ENCODE measurements at places on chromosomes 4 and X.

GRCh38 chrX:12693754-12694153, 97.5 kb upstream of the PRPS2 start:
- DNase-seq, result no peak

DNA sequence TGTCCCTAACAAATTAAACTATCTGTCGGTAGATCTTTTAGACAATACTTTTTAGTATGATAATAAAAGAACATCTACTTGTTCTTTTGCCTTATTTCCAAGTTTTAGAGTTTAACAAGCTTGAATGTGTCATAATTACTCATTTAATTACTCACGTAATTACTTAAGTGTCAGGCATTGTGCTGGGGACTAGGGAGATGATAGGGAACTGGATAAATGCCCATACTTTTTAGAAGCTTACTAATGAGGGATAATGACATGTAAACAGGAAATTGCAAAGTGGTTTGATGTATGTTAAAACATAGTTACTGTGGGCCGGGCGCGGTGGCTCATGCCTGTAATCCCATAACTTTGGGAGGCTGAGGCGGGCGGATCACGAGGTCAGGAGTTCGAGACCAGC, 158.3 kb downstream of the DMD start:
- DNase-seq, result no peak

- no peak for DNase-seq
Observed at GRCh38 chr4:70681704-70682103, 6.6 kb upstream of the UTP3 start.

GRCh38 chr4:184689681-184690080, 40.1 kb downstream of the PRIMPOL start:
- no peak for DNase-seq

DNA sequence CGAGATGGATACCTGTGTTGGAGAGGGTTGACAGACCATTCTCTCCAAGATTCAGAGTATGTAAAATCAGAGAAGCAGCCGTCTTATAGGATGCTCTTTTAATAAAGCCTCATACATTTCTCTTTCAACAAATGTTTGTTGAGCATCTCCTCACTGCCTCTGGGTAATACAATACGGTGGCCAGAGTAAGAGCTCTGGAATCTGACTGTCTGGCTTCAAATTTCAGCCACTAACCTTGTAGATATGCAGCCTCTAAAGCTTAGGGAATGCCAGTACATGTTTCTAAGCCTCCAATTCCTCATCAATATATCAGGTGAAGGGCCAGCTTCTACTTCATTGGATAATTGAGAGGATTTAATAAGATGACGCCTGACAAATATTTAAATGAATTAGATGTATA, 61.3 kb downstream of the CLNK start:
- no peak for DNase-seq

DNA sequence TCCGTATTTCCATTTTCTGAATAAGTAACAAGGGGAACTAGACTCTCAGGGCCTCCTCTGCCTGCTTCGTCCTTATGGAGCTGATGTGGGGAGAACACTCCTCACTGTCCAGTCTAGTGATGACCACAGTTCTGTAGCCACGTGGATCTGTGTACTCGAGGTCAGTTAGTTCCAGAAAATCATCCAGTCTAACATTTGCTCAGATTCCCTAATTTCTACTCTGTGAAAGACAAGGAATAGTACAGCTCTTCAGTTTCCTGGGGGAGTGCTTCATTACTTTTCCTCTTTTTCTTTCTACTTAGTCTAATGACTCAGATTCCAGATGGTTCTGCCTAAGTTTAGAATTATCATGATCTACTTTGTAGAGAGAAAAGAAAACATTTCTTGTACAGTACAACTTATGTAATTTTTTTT, 82.6 kb downstream of the SORBS2 start:
- DNase-seq, result no peak

DNA sequence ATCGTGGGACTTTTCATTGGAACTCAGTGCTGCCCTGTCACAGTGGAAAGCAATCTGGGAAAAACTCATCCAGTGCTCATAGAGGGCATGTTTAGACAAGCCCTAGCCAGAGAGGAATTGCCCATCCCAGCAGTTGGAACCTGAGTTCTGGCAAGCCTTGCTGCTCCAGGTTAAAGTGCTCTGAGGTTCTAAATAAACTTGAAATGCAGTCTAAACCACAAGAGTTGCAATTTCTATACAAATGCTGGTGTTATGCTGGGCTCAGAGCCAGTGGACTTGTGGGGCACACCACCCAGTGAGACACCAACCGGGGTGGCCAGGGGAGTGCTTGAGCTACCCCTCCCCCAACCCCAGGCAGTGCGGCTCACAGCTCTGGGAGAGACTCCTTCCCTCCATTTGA, 142.8 kb upstream of the PPP1R2C start:
- DNase-seq, result no peak

DNA sequence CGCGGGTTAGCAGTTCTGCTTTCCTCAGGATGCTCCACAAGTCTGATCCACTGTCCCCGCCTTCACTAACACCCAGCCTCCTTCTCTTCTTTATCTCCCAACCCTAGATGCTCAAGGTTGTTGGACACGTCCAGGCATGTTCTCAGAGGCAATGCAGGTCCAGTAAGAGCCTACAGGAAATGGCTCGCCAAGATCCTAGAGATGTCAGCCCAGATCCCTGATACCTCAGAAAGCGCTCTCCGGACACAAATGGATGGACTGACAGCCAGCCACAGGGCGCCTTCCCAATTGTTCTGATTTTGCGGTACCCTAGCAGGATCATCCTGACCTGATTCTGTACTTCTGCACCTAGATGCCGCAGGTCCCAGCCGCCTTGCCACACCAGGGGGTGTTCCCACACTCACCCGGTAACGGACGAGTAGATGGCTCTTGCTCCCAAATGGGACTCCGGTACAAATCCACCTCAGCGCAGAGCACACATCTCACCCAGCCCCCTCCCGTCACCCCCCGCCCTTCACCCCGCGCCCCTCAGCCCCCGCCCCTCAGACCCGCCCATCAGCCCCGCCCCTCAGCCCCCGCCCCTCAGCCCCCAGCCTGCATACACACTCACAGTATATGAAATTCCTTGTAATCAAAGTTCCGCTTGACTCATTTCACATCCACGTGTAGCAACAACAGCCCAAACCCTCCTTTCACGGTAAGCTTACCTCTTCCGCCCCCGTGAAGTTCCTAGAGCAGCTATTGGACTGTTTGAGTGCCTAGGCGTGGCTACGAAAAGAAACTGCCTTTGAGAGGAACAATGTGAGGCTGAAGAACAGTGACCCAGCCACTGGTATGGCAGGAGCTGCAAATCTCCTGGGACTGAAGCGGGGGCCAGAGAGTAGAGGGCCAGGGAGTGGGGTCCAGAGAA, at the start of gene EDA2R:
Gene EDA2R (minus strand): TSS at position 488 of the 910 bp plus-strand sequence. CDS start 23,058 bp downstream, outside the sequence.
- peak; percentile 0 for DNase-seq

DNA sequence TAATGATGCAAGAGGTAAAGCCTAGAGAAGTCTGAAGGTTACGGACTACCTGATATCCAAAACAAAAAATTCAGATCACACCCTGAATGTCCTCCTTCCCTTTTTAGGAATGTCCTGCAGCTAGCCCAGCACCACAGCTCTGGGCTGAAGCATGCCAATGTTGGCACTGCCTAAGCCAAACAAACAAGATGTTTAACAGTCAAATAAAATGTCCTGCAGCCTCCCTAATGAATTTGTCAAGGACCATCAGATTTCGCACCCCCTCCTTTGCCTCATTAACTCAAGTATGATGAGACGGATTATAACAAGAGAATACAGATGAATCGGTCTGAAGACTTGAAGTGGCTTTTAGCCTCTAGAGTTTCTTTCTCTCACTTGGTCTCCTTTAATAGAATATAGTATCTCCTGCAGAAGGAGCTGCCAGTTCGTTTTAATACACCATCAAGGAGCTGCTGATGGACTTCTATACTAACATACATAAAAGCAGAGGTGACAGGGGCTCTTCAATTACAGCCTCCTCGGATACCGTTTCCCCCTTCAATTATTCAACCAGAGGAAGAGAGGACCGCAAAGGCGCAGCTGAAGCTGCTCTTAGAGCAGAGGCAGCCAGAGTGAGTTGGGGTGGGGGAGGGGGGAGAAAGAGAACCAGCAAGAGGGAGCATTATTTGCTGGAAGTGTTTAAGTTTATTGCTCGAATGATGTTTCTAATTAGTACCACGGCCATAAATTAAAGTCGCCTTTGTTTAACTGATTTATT, 3.0 kb upstream of the MAB21L2 start:
- DNase-seq, result no peak

- DNase-seq, result no peak
Observed at GRCh38 chrX:57137501-57137900, 304 bp upstream of the SPIN2A start.

DNA sequence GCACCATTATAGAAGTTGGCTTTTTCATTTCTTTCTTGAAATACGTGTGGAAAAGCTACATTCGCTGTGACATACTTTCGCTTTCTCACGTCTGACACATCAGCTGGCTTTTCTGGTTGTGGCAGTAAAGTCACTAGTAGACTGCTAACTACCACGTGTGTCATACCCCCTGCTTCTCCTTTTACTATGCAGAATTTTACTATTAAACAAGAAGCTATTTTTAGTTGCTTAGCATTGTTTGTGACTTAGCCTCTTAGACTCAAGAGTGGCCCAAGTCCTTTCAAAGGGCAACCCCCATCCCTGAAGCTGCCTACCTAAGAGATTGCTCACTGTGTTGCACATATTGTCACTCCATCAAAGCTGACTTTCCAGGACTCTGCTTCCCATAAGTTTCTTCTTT, 2.1 kb upstream of the IL2 start:
- no peak for DNase-seq

GRCh38 chr4:151409470-151410313, 716 bp downstream of the FHIP1A start:
- no peak for DNase-seq

DNA sequence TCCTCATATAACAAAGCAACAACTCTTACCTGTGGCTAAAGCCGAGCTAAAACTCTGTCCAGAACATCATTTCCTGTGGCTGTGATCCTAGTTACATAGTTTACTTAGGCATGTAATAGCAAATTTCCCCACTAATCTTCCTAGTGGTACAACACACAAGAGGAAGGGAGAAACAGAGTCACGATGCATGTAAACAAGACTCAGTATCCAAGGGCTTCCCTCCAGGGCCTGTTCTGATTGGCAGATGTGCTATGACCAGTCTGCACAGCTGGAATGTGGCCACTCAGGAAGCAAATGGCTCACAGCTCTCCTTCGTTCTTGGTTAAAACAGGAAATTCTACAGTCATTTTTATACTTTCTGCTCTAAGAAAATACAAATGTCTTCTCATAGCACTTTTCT, 49.2 kb upstream of the PRSS48 start:
- DNase-seq, result no peak

DNA sequence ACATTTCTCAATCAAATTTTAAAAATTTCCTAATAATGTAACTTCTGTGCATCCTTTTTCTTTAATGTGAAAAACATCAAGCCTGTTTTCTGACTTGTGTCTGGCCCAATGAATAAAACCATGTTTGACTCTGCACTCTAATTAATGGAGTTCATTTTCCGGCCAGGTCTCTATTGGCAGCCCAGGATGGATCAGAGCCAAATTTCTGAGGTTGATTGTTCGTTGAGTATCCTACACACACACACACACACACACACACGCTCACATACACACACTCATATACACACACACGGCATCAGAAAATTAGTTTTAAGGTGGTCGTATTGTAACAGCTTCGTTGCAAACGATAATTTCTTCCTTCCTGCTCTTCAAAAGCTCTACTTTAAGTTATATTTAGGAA, 28.9 kb upstream of the TLL1 start:
- no peak for DNase-seq

DNA sequence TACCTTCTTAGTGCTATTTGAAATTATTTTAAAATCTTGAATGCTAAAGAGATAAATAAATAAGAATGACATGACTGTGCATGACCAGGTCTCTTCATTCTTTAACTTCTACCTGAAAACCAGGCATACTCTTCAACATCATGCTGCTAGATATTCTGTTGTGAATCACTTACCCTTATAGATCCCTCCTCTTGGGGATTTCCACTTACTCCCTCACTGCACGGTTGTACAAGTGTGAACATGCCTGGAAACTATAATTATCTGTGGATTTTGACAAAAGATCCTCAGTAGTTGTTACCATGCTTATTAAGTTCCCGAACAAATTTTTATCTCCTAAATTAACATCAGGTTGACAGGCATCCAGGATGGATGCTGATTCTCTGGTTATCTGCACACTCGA, 54.3 kb downstream of the ADGRL3 start:
- no peak for DNase-seq

- DNase-seq, result no peak
Observed at GRCh38 chr4:61333490-61333889, 133.4 kb downstream of the ADGRL3 start.

DNA sequence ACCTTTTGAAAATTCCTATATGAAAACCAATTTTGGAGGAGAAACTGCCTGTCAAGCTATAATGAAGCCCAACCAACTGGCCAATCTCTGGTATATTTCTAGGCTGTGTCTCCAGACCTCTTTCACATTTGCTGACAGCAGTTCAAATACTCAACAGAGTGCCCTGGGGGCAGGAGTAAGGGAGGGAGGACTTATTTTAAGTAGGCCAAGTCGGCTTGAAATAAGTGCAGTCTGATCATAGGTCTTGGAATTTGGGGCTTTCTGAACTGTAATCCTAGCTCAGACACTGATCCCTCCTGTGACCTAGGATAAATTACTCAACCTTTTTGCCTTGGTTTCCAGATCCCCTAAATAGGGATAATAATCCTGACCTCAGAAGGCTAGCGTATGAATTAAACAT, 59.4 kb upstream of the SLC7A11 start:
- no peak for DNase-seq

DNA sequence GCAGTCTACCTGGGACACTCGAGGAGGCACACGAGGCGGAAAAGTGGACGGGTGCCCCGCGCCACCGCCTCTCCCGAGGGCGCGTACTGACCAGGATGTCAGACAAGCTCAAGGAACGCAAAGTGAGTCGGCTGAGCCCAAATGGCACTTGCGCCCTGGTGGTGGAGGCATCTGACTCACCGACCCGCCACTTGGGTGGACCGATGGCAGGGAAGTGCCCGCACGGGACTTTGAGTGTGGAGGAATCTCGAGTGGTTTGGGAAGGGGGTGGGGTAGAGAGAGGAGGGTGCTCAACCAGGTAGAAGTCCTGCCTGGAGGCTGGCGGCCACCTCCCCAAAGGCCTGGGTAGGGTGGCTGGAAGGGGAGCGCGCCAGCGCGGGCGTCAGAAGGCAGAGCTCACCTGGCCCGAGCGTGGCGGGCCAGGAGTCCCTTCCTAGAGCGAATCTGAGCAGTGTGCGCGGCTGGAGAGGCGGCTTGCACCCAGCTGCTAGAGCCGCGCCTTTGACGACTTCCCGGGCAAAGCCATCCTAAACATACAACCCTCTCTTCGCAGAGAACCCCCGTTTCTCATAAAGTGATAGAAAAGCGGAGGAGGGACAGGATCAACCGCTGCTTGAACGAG, 655 bp downstream of the HELT start:
- no peak for DNase-seq
